ENCODE measurements at places on chromosomes 6 and 20. TPM values are rescaled to one million over a fixed set of nuclear protein-coding genes. Genes with fewer than 3 reads are reported as not detected.

DNA sequence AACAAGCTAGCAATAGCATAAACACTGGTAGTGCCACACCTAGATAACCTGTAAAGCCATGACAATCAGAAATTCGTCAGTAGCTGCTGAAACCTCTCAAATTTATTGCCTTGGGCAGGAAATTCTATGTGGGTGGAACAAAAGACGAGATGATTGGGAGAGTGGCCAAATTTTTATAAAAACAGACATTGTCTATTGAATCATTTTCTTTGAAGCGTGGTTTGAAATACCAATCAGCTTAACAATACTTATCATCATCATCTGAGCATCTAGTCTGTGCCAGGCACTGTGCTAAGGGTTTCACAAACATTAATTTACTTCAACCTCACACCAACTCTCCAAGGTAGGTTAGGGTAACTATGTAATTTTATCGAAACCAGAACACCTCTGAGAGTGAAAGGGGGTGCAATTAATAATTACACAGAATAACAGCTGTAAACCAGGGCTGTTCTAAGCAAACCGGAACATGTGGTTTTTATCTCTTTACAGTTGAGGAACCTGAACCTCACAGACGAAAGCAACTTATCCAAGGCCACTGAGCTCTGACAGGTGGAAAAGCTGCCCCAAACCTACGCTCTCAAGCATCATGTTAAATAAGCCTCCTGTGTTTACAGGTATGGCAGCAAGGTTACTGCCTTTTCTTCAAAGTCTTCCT, 43.4 kb downstream of the NHSL1 start:
- DNase-seq, result peak; percentile 93

DNA sequence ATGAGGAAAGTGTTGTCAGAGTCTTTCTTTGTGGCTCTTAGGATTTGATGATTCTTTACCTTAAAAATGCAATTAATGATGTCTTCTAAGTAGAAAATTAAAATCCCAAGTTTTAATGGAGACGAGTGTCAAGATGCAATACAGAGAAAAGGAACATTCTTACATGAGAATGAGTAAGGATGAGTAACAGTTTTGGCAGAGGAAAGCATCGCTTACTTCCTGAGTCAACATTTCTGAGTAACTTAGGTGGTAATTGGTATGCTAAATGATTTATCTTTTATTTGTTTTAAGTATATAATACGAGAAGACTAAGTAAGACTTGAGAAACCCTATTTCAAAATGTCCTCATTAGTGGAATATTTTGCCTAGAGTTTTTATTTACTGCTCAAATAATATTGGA, 101.3 kb downstream of the RTN4IP1 start:
- DNase-seq, result peak; percentile 93

The APOM gene
- total RNA-seq, result 0.40 TPM

The TNFRSF6B gene
- total RNA-seq, result 3.2 TPM

DNA sequence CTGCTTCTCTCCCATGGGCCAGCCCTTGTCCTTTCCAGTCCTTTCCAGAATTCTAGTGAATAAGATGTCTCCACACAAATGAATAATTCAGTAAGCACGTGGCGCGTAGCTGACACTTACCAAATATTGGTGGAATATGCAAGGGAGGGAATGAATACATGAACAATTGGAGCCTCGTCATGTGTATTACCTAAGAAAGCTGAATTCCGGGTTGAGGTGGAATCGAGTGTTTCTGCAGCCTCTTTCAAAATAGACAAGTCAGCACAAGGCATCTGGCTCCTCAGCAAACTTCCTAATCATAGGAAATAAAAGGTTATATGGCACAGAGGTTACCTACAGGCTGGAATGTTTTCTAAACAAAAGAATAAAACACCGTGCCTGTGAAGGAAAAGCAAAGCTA, 47.0 kb upstream of the NT5E start:
- DNase-seq, result peak; percentile 13

DNA sequence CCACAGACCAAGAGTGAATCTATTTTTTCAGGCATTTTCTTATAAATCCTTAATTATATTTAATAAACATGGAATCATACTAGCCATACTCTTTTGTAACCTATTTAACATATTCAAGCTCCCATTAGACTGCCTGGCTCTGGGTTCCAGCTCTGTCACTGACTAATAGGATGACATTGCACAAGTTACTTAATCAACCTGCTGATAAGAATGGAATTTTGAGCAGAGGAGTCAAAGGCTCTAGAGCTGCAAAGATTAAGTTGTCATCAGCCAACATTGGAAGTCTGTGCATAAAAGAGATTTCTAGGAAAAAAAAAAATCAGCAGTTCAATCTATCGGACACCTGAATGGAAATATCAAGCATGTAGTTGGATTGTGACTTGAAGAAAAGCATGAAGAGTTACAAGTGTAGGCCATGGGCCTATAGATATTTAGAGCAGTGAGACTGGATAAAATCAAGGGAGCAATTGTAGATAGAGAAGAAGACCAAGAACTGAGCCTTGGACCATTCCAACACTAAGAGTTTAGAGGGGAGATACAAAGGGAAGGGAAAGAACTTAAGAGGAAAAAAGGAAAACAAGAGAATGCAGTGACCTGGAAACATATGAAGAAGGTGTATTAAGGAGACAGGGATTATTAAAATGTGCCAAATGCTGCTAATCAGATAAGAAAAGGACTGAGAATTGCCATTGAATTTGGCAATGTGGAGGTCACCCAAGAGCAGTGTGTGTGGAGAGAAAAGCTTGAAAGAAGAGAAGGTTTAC, 11.0 kb upstream of the HINT3 start:
- no peak for DNase-seq

DNA sequence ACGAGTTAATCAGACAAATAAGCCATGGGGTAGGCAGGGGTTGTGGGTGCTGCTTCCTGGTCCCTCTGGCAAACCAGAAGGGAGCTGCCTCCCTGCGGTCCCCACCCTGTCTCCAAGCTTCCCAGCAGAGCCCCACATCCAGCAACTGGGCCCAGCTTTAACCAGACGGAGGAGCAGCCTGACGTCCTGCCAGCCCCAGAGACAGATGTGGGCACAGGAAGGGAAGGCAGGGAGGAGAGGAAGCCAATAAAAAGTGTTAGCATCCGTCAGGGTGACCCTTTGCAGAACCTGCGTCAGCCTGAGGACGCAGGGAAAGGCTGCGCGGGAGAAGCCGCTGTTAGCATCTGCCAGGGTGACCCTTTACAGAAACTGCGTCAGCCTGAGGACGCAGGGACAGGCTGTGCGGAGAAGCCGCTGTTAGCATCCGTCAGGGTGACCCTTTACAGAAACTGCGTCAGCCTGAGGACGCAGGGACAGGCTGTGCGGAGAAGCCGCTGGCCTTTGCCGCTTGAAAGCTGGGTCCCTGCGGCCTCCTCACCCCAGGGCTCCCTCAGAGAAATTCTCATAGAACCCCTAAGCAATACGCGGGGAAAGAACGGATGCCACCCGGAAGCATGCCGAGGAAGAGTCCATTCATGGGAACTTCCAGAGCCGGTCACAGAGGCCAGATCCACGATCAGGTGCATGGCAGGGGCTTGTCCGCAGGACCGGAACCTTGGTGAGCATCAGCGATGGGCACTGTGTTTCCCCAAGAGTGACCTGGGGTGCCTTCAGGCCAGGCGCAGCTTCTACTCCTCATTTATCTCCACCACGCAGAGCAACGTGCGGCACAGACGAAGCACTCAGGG, 15.9 kb downstream of the DLL1 start:
- no peak for DNase-seq

DNA sequence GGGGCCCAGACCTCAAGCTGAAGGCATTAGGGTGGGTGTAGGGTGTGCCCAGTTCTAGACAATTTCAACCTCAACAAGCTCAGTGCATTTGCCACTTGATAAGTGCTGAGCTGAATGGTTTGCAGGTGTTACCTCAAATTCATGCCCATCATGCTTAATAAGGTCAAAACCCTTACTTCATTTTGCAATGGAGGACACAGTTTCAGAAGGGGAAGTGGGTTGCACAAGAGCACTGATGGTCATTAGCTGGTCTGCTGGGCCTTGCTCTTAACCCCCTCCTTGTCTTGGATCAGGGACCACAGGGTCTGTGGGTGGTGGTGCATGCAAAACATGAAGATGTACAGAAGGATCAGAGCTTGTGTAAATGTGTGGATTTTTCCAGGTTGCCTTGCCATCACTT, 71.0 kb upstream of the SIRPA start:
- no peak for DNase-seq

DNA sequence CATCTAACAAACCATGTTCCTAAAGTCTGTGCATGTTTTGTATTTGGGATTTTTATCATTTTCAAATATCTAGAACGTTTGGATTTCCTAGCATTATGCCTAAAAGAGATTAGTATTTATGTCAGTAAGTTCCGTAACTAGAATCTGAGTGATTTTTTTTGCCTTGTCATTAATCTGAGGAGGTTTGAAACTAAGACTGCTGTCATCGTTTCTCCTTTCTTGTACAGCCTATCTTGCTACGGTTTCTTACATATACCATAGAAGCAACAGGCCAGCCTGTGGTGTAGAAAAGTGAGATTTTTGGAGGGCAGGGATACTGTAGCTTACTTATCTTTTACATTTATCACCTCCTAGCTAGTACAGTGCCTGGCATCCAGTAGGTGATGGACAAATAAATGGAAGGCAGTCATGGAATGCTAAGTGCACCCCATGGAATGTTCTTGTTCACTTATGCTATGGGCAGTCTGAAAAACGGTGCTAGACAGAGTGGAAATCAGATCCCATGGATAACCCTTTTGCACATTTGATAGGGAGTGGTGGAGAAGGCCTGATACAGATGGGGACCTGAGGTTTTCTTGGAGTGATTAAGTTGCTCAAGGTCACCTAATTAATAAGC, 93.9 kb downstream of the ARID1B start:
- DNase-seq, result no peak

- DNase-seq, result no peak
Observed at GRCh38 chr6:109738255-109738654, 47.2 kb downstream of the FIG4 start.

DNA sequence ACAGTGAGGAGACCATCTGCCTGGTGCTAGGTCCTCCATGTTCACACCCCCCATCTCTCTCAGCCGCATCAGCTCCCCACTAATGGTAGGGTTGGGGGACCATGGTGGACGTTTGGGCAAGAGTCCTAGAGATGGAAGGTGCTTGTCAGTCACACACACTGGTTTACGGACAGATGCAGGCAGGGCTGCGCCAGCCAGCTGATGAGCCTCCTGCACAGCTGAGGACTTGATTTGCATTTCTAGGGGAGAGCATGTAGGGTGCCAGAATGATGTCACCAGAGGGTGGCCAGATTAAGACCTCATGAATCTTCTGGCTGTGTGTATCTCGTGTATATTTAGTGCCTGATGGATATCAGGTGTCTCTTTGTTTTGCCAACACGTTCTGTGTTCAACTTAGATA, 28.6 kb downstream of the CST8 start:
- DNase-seq, result no peak

The KCNK16 gene
- not detected for total RNA-seq

GRCh38 chr6:143955971-143956370, 52.1 kb downstream of the PLAGL1 start:
- DNase-seq, result no peak

DNA sequence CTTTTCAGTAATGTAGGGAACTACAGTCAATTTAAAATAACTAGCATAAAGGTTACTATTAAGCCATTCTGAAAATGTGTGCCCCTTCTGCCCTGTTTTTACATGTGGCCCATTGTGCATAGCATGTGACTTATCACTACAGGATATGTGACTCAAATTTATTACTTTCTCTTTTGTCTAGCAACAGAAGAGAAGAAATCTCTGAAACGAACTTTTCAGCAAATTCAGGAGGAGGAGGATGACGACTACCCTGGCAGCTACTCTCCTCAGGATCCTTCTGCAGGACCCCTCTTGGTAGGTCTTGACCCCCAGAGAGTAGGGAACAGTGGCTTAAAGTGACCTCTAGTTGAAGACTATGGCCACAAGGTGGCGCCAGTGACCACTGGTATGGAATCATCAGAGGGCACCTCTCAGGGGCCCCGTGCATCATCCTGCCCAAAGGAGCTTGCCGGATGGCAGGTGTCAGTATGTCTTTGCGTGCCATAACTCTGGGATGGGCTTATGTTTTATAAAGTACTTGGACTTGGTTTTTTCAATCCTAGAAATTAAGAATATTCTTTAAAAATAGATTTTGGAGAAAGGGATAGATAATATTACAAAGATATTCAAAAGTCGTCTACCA, 23.9 kb downstream of the RPRD1B start:
- DNase-seq, result peak; percentile 73

The BPIFA1 gene
- total RNA-seq, result not detected

- DNase-seq, result no peak
Observed at GRCh38 chr6:83860782-83861495, 1.4 kb downstream of the CYB5R4 start.

GRCh38 chr6:166173281-166173951, 5.8 kb upstream of the TBXT start:
- no peak for DNase-seq

GRCh38 chr6:75492386-75493153, 1.0 kb downstream of the FILIP1 start:
- no peak for DNase-seq

DNA sequence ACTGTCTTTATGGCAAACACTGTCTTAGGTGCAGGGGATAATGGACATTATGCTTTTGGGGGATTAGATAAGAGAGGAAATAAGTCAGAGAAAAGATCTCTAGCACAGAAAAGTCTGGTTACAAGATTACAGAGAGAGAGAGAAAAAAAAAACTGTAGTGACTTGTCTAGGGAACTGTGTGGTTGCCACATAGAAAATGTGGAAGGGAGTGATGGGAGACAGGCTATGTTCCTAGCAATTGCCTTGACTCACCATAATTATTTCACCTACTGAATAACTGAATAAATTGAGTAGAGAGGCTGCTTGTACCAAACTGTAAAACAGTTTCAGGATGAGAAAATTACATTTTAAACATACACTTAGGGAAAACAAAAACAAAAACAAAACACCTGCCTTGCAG, 229.7 kb downstream of the LAMA2 start:
- no peak for DNase-seq

GRCh38 chr6:27754408-27754782, 157.8 kb downstream of the OR2B2 start:
- DNase-seq, result no peak

DNA sequence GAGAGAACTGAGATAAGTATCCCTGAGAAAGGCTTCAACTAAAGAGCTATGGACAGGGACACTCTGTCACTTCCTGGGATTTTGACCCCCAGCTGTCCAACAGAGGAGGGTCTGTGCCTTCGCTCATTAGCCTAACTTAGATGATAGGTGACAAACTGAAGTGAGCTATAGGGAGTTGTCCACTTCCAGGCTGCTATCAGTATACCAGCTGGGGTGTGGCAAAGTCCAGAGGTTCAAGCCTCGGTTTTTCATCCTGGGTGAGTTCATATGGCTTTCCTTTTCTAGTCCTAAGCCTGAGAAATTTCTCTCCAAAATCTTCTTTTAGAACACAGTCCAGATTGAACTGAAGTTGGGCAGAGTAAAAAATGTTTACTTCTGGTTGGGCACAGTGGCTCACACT, 5.9 kb upstream of the PAQR8 start:
- no peak for DNase-seq

Measured in lung microvascular endothelial cell (primary cell).